Daoy (cell line): ENCODE measurements at places on chromosomes 7 and 10. TPM values are rescaled to one million over a fixed set of nuclear protein-coding genes. Genes with fewer than 3 reads are reported as not detected.

DNA sequence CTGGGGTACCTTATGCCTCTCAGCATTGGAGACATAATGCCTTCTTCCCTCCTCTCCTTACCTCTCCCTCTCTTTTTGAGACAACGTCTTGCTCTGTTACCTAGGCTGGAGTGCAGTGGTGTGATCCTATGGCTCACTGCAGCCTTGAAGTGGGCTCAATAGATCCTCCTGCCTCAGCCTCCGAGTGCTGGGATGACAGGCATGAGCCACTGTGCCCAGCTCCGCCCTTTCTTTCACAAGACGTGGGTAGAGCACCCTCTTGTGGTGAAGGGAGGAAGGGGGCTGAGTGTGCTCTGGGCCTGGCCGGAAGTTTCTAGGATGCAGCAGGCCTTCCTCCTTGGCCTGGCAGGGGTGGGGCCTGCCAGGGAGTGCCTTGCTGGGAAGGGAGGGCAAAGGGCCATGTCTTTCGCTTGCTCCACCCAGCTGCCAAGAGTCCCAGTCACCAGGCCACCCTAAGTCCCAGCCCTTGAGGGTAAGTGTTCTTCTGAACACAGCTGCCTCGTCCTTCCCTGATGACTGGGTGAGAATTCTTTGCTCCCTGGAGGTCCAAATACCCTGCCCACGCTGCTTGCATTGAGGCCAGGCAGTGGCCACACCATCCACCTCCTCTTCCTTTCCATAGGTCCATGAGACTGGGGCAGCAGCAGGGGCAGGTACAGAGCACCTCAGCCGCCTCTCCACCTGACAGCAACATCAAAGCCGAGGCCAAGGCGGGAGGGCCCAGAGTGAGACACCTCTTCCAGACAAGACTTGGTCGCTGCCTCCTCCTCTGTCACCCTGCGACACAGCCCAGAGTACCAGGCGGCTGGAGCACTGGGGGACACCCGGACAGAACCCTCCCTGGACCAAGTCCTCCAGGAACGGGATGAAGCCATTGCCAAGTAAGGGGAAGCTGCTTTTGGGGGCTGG lies 3.7 kb downstream of the ABHD11 start:
- DNase-seq: peak; percentile 98

DNA sequence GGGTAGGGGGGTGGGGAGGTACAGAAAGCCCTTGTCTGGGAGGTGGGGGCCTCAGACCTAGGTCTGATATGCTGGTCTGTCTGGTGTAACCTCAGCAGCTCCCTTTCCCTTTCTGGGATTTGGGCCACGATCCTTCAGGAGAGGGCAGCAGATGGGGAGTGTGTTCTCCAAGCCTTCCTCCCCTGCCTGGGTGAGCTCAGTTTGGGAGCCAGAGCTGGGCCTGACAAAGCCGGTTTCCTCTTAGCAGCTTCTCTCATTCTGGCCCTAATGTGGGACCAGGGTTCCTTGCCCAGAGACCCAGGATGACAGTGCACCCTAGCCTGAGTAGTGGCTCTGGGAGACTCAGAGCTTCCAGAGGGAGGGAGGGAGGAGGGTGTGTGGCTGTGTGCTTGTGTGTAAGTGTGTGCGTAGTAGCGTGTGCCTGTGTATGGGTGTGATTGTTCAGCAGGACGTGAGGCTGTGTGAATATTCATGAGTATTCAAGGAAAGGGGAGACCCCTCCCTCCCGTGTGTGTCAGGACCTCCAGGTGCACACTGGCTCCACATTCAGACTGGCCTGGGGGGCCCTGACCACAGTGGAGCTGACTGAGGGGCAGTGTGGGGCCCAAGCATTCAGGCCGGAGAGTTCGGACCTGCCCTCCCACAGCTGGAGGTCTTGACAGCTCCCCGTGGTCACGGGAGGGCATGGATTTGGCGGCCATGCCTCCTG lies 96.5 kb downstream of the ZMIZ1 start:
- no peak for DNase-seq

DNA sequence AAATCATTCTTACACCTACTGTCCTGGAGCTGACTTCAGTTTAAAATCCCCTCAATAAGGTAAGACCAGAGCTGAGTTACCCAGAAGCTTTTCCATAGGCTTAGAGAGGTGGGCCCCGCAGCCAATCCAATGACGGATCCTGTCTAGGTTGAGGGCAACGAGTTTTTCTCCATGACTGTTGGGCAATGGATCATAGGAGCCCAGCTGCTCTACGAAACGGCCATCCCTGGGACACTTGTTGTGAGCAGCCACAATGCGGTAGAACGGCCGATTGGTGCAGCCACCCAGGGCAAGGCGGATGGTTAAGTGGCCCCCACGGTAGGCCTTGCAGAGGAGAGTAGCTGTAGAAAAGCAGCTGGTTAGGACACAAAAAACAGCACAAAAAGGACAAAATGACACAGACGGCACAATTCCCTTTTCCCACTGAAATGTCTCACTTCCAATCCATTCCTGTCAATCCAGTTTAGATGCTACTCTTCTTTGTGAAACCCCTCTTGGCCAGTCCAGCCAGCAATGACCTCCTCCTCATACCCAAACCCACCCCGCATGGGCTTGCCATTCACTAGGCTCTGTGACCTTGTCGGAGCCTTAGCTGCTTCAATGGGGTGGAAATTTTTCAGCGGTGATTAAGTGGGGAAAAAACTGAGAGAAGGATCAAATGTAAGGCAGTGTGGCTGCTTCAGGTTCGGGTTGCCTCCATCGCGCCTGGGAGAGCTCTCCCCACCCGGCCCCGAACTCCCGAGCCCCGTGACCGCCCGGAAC lies 580 bp downstream of the MRPS16 start:
- peak; percentile 11 for DNase-seq

DNA sequence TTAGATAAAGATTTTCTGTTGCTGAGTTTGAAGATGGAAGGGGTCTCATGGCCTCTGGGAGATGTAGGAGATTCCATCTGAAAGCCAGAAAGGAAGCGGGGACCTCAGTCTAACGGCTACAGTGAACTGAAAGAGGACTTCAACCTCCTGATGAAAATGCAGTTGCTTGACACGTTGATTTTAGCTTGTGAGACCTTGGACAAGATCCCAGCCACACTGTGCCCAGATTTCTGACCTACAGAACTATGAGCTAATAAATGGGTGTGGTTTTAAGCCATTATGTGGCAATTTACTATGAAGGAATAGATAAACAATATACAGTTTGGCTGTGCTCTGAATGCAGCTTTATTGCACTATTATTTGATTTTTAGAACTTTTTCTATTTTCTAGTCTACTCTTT lies 342.3 kb upstream of the SEMA3D start:
- DNase-seq: no peak

- peak; percentile 6 for DNase-seq
Measured at GRCh38 chr10:51244309-51244708, 170.0 kb downstream of the PRKG1 start.

DNA sequence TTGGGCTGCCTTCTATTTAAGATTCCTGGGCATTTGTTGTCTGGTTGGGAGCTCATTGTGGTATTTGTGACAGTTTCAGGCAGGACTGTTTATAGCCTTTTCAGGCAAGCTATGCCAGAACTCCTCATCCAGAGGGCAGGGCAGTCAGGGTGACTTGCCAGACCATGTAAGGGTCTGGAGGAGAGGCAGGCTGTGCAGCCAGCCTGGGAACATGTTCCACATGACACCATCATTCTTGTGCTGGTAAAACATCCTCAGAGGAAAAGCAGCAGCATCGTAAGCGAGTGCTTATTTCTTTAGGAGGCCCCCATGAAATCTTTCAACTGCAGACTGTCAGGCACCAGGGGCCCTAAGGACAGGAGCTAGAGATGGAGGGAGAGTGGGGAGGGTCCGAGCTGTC lies 44.0 kb upstream of the SORBS1 start:
- DNase-seq: no peak

DNA sequence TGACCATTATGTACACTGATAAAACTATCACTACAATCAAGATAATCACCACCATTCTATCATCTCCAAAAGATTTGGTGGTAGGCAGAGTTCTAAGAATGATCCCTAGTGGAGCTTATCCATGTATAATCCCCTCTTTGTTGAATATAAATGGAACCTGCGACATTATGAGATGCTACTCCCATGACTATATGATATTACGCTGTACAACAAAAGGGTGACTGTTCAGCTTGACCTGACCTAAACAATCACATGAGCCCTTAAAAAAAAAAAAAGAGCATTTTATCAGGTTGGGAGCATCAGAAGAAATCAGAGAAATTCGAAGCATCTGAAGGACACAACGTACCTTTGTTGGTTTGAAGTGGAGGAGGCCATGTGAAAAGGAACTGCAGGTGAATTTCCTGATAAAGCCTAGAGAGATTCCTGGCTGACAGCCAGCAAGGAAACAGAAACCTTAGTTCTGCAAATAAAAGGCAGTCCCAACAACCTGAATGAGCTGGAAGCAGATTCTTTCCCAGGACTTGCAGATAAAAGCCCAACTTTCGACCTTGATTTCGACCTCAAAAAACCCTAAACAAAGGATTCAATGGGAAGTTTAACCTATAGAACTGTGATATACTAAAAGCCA lies 270.7 kb downstream of the ADRA2A start:
- no peak for DNase-seq

- DNase-seq: no peak
Measured at GRCh38 chr7:123533929-123534382, 439 bp downstream of the IQUB start.

- DNase-seq: no peak
Measured at GRCh38 chr7:134495546-134495945, 31.8 kb upstream of the AKR1B10 start.

- no peak for DNase-seq
Measured at GRCh38 chr7:79334841-79335240, 118.6 kb downstream of the MAGI2 start.

GRCh38 chr7:1853986-1854865 lies 184.1 kb downstream of the ELFN1 start:
- no peak for DNase-seq

DNA sequence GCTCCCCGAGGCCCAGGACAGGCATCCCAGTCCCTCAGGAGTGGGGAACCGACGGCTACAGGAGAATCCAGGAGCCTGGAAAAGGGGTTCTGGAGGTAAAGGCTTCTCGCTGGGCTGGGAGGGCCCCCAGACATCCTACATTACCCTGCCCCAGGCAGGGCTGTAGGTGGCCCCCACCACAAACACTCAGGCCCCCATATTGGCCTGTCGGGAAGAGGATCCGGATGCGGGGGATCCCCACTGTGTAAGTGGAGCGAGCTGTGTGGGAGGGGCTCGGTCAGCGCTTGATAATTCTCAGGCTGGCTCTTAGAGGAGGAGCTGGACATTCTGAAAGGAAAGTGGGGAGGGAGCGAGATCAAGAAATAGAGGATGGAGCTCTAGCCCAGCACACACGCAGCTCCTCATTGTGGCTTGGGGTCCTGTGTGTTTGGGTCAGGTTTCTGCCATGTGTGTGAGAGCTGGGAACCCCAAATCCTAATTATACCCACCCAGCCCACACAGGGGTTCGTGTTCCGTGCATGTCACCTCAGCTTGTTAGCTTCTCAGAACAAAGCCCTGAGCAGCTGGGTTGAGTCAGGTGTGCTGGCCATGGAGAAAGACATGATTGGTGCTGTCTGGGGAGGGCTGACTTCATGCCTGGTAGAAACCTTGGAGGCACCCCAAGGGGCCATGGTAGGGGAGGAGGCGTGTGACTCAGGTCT lies 49.4 kb downstream of the ZNF467 start:
- no peak for DNase-seq

DNA sequence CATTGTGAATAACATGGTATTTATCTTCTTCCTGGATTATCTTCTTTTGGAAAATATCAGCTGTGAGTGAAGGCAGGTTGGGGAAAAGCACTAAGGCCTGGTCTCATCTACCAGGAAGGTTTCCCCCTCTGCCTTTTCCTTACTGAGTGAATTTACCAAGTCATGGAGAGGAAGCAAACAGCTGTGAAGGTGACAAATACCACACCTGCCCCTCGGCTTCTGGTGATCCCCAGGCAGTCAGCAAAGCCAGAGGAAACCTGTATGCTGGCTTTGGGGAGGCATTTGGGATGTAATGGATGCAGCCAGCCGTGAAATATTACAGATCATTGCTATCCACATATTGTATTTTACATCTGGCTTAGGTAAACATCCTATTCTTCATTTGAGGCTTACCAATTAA lies 24.2 kb downstream of the POM121L12 start:
- DNase-seq: no peak

AASS gene
- 39.8 and 44.1 TPM in 2 replicates for total RNA-seq

DNA sequence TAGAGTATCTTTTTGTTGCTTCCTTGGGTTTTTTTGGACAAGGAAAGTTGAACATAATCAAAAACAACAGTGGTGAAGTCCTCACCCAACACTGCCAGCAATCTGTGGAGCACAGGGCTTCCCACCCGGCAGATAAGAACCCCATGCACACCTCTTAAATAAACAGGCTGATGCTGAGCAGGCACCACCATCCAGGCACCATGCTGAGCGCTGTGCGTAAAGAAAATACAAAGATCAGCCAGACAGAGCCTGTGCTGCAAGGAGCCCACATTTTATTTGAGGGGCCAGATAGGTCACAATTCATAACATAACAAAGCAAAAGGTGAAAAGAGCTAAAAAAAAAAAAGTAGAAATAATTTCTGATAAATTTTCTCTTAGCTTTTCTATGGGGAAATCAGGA lies 231.2 kb downstream of the PTPRN2 start:
- DNase-seq: no peak

DNA sequence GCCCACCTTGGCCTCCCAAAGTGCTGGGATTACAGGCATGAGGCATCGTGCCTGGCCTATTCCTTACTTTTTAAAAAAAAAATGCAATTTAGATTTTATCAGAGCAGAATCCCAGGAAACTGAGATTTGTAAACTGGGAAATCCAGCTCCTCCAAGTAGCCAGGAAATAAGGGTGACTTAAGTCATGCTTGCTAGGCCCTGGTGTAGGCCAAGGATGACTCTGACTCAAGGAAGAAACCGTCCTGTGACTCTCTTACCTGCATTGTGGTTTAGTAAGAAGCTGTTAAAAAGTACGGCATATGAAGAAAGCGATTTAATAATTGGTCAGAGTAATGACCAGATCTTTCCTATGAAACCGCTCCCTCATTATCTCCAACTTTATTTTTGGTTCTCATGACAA lies 10.2 kb downstream of the PFKP start:
- DNase-seq: no peak

GRCh38 chr7:107150375-107151073 lies 18.3 kb upstream of the HBP1 start:
- DNase-seq: peak; percentile 67

DNA sequence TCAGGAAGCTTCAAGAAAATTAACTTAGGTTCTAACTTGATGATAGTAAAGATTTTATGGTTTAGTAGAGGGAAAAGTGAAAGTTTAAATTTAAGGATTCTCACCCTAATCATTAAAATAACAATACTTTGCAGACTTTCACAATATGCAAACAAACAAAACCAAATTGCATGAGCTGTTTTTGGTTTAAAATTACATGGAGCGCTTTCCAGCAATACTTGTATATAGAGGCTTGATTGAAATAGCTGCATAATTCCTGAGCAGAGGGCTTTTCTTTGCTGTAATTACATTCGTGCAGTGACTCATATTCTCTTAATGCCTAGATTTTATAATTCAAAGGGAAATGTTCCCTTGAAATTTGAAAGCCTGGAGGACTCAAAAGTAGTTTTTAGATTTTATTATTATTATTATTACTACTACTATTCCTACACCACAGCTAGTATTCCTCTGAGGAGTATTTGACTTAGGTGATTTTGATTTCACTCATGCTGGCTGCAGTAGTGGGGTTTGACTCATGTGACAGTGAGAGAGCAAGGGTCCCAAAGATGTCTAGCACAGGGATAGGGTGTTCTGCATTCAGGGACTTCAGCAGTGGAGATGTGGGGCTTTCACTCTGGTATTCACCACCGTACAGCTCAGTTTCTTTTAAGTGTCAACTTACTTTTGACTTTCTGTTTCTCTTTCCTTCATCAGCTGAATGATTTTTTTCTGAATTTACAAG lies 138.1 kb downstream of the ADAM22 start:
- DNase-seq: no peak

HABP2 gene
- not detected in 2 replicates for total RNA-seq

OPN1SW gene
- total RNA-seq: not detected in 2 replicates

CLDN4 gene
- 0.15 and 1.4 TPM in 2 replicates for total RNA-seq

LRRTM3 gene
- not detected in 2 replicates for total RNA-seq
